ENCODE measurements at places on chromosomes 16 and 17.

DNA sequence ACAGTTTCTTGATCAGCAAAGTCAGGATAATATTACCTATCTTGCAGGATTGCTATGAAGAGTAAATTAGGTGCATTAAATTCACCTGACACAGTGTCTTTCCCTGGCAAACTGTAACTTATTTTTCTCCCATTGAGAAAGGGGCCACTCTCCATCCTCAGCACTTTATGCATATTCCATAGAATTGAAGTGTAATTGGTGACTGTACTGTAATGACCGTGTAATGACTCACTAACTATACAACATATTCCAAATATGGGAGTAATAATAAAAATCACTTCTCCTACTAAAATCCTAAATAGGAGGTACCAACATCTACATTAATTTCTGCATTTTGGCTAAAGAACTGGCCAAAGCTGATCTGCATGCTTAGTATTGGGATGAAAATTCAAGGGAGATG, 141.9 kb upstream of the NOG start:
- DNase-seq = no peak

DNA sequence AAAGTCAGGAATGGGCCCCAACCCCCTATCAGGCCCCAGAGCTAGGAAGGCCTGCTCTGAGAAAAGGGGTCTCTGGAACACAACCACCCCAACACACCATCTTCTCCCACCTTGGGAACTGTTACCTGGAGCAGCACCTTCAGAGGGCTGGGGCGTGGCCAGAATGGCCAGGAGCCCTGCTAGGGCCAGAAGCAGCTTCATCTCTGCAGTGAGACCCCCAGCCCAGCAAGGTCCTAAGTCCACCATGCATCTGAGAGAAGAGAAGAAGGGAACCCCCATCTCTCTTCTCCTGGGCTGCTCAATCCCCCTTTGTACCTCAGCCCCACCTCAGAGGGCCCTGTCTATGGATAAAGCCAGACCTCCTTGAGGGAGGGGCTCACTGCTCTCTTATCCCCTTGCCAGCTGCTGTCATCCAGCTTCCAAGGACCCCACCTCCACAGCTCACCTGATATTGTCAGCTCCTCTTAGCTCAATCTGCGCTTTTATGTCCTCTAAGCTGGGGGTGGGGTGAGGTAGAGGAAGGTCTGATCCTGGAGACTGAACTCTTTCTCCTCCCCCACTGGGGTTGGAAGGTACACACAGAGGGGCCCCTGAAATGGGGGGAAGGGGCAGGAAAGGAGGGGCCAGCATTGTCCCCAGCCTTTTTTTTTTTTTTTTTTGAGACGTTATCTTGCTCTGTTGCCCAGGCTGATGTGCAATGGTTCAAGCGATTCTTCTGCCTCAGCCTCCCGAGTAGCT, at the start of gene MPO:
MPO (minus strand) TSS at position 456 of the 738 bp plus-strand sequence; CDS start at position 279, 177 bp downstream.
- no peak for DNase-seq

DNA sequence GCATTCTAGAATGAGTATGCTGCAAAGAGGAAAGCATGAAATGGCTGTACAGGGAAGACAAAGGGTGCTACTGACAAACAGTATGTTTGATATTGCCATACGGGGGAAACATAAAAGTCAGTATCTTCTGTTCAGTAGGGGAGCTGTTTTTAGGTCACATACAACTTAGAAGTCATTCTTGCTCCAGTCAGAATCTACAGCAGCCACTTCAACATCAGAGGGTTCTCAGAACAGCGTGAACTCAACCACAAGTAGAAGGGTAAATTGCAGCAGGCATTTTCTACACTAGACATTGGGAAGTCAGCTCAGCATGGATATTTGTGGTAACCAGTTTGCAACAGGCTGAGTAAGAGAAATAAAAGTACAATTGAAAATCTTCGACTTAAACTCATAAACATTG, 1241.8 kb upstream of the GOT2 start:
- DNase-seq = no peak

DNA sequence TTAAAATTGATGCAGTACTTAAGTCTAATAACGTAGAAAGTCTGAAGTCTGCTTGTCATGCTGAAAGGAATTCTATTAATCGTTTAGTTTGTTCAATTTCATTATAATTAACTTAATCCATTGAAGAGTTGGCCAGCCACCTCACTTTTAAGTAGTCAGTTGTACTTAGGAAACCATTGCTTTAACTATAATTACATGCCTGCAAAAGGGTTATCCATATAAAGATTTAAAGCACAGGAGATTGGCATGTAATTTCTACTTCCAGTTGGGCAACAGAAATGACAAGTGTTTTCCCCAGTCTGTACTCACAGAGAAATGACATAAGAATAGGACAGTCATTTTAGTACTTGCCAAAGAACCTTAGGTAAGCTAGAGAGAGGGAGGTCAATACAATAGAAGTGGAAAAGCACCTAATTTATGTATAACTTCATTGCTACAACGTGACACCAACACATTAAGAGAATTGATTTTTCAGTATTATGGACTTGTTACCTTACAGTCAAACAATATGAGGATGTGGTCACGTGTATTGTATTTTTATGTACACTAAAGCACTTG, 3.7 kb upstream of the USP32 start:
- DNase-seq = no peak

DNA sequence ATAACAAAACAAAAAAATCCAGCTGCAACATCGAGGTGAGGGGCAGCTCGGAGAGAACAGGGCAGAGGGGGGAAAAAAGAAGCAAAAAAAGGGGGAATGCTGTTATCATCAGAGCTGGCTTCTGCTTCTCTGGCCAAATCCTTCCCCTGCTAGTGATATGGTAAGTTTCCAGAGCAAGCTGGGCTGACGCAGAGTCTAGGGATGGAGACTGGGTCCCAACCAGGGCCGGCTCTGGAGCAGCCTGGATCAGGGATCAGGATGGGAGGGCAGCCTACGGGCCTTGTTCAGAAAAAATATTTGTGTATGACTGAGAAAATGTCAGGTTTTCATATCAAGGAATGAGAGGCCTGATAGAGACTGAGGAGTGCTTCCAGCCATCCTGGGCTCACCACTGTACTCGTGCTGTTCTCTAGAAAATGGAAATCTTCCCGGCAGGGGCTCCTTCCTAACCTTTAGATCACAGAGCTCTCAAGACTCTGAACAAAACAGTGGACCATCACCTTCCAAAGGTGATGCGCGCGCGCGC, 726 bp upstream of the C1QTNF1 start:
- DNase-seq = no peak

All from HuH-7 (cell line).